ENCODE measurements at places on chromosomes 2 and 18.

GRCh38 chr2:43759195-43759594, 14.6 kb upstream of the DYNC2LI1 start:
- no peak for DNase-seq

- DNase-seq, result no peak
Measured at GRCh38 chr2:75822336-75822735, 111.6 kb upstream of the GCFC2 start.

GRCh38 chr2:120802158-120802557, 66.5 kb downstream of the GLI2 start:
- no peak for DNase-seq

GRCh38 chr2:181046833-181047232, 66.4 kb downstream of the UBE2E3 start:
- no peak for DNase-seq

- no peak for DNase-seq
Measured at GRCh38 chr2:126766295-126766968, 110.5 kb downstream of the GYPC start.

DNA sequence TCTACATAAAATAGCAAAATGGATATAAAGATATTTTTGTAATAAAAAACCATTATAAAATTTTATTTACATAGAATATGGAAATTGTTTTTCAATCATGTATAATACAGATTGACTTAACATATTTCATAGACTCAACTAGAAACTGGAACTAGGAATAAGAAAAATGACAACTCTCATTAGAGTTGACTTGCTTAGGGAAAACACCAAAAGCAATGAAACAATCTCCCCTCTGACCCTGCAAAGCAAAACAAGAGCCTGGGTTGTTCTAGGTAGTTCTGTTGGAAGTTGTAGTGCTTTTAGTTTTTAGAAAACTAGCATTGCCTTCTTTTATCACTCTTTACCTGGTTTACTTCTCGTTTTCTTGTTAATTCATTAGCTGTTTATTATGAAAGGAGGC, 32.2 kb upstream of the MTIF2 start:
- no peak for DNase-seq

DNA sequence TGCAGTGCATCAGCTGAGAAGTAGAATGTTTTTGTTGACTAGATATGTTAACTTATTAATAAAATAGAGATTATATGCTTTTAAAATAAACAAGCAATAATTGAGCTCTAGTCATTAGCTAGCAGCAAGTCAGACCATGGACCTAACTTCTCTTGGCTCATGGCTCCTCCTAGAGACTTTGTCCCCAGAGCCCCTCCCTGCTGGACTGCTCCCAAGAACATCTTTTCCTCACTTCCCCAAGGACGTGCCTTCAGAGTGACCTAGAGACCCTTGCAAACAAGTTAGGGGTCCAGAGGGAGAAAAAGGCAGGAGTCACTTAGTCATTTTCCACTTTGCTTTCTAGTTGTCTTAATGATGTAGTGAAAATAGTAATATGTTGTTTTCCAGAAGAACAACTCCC, 312.5 kb upstream of the NRP2 start:
- no peak for DNase-seq

GRCh38 chr2:64018701-64019082, 536 bp downstream of the VPS54 start:
- no peak for DNase-seq

- no peak for DNase-seq
Measured at GRCh38 chr2:135590619-135591260, 59.5 kb downstream of the R3HDM1 start.

DNA sequence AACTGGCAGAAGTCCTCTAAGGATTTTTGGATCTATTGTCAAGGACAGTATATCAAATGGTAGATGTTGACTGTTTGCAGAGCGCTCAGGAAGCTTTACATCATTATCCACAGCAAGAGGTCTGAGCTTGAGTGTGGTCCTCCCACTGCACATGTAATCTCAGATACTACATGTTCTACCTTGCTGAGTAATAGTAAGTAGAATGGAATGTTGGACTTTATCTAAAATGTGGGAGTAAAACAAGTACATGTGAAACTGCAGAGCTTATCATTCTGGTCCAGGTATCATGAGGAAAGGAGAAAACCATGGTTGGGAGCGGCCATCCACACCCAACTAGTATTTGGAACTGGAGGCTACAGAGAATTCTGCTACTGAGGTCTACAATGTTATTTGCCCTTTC, 19.3 kb upstream of the CD28 start:
- no peak for DNase-seq

DNA sequence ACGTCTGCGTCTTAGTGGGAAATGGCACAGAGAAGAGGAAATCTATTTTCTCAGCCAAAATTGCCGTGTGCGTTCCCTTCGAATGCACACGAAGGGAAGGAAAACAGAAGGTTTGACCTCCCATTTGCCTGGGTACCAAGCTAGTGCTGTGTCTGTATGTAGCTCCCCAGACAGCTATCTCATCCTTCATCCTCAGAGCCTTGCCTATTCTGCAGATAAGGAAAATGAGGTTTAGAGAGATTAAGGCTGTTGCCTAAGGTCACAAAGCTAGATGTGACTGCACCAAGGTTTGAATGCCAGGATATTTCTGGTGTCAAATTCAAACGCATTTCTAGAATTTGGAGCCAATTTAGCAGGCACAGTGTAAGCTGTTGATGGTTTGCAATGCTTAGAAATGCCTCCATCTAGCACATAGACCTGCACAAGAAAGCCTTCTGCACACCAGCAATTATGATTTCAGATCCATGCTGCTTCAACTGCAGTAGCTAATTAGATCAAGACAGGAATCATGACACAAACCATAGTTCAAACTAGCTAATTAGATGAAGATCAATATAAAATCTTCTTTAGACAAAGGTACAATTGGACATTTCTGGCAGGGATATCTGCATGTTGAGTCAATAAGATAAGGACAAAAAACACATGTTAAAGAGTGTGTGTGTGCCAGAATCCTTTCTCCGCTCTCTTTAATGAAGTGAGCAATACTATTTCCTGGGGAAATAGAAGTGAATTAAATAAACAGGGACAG, 115.1 kb downstream of the CMPK2 start:
- no peak for DNase-seq

GRCh38 chr2:9897846-9898245, 53.6 kb upstream of the GRHL1 start:
- no peak for DNase-seq

GRCh38 chr2:140205093-140205492, 1424.9 kb upstream of the NXPH2 start:
- DNase-seq, result no peak

DNA sequence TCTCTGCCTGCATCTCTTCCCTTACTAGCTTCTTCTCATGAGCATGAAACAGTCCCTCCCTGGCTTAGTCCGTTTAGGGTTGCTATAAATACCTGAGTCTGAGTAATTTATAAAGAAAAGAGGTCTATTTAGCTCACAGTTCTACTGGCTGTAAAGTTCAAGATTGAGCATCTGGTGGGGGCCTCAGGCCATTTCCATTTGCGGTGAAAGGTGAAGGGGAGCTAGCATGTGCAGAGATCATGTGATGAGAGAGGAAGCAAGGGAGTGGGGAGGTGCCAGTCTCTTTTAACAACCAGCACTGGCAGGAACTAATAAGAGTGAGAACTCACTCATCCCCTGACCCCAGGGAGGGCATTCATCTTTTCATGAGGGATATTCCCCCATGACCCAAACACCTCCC, 26.8 kb downstream of the RHBDD1 start:
- DNase-seq, result no peak

DNA sequence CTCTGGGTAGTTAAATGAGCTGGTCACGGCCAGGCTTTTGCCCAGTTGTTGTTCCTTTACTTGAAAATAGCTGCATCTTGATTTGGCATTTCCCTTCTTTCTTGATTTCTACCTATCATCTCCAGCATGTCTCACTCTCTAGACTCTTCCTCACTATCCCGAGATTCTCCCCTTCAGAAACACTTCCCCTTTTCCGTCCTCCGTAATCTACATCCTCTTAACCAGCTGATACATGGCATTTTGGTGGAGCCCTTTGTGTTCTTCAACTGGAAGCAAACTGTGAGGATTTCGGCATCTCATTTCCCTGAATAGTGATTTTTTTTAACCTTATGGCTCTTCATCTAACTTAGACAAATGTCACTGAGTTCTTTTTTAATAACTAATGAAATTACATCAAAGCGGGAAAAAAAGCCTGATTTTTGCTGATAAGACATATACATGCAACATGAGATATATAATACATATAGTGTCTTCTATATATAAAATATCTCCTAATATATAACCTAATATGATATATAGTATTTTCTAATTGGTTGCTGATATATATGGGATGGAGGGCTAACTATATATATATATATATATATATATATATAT, 220.2 kb upstream of the RASGRP3 start:
- DNase-seq, result no peak

- no peak for DNase-seq
Measured at GRCh38 chr18:13392899-13393298, 174.3 kb downstream of the LDLRAD4 start.

GRCh38 chr18:11996190-11996754, 15.0 kb downstream of the IMPA2 start:
- no peak for DNase-seq

DNA sequence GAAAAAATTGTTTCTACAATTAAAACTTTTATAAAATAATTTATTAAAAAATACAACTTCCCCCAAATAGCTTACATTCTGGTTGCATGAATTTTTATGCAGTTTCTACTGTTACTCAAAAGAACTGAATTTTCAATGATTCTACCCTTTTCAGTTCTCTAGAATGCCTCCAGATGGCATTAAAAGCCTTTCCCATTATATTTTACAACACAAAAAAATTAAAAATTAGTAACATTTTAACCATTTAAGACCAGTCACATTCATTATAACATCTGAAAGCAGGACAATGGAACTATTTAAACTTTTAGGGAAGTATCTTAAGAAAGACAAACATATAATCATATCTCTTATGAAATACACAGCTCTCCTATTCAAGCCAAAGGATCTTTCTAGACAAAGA, 236.0 kb upstream of the REV1 start:
- no peak for DNase-seq

- DNase-seq, result no peak
Measured at GRCh38 chr2:129793431-129793902, 186.0 kb upstream of the RAB6C start.

DNA sequence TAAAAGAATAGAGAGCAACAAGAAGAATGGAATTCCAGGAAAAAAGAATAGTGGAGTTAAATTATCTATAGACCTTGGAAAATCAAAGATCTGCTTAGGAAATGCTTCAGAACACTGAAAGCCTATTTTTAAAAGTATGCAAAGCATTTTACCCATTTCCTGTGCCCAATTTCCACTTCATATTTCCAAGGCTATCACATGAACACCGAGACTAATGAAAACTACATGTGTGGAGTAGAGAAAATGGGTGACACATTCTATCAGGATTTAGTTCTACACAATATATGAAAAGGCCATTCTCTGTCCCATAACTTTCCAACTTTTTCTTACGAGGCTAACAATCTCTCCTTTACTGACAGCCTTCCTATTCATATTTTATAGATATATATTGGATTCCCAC, 279.4 kb downstream of the CCDC178 start:
- DNase-seq, result no peak
